ENCODE measurements at places on chromosomes 16 and 17.

DNA sequence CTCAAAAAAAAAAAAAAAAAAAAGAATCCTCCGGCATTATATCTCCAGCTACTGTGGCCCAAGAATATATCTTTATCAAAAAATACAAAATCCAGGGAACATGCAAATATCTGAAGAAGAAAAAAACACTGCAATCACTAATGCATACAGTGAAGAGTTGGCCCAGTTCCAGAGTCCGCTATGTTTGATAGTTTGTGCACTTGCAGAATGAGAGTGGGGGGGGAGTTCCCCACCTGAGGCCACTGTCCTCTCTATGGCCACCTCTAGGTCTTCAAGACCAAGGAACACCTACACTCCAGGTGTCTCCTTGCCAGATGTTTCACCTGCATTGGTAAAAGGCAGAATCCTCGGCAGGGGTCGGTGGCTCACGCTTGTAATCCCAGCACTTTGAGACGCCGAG lies 4.0 kb downstream of the ZNF785 start:
- no peak for DNase-seq

DNA sequence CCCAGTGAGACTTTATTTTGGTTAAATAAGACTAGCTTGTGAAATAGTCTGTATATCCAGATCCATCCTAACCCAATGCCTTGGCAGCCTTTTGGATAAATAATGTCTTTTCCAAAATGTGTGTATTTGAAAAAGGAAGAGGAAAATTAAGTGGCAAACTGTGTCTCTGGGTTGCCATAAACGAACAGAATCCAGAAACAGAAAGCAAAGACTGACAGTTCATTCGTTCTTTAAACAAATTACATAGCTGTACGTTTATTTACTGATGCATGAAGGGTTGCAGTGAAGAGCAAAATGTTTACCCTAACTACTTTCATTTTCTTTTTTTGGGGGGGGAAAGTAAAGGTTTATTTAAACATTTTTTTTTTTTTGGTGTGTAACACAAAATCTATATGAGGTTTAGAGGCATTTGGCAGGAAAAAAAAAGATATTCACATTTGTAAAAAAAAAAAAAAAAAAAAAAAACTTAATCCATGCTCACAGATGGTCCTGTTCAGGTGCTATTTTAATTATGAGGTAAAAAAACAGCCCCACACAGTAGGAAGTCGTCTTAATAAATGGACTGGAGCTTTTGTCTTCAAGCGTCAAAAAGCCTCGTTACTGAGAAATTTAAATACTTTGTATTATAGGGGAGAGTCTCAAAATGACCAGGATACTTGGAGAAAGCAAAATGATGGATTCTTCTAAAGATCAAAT lies 245.9 kb downstream of the FTO start:
- no peak for DNase-seq

DNA sequence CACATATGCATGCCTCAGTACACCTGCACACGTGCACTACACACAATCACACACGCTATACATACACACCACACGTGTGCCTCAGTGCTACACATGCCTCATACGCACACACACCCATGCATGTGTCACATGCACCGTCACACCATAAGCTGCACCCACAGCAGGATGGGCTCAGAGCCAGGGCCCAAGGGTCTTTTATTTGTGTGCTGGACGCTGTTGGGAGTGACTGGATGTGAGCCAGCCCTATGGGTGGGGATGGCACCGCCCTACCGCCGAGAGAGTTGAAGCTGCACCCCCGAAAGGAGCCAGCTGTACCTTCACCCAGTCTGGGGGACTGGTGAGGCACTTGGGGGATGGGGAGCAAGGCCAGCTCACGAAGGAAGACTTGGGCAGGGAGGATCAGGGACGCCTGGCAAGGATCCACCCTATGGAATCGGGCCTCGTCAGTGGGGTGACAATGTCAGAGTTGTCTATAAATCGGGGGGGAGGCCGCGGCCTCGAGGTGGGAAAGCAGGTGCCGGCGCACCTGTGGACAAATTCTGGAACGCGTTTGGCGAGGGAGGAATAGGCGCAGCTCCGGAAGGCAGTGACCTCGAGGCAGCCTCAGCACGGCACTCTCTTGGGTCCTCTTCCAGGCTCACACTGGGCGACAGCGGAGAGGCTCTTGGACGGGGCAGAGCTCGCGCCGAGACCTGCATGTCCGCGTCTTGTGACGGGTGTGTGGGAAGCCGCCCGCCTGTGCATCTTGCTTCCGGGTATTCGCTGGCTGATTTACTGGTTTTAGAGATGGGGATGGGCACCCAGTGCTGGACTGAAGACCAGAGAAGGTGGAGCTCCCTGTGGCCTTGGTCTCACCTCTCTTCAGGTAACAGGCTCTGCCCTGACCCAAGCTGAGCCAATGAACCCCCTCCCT lies 7.3 kb downstream of the RGS11 start:
- DNase-seq = no peak

DNA sequence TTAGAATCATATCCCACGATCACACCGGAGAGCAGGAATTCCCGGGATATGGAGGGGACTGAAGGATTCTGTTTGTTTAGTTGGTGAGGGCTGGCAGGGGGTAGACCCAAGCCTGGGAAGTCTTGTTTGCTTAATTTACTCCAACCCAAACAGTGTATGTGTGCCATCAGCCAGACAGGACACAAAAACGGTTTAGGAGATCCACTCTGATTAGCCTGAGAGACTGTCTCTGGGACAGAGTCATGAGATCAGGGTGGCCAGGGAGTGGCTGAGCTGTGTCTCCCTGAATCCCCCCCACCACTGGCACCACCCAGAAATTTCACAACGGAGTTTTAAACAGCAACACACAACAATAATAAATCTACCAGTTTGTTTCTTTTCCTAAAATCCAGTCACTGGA lies 127.0 kb downstream of the RBFOX3 start:
- no peak for DNase-seq

- no peak for DNase-seq
Observed at GRCh38 chr16:11049396-11050059, 105.2 kb downstream of the CLEC16A start.

- no peak for DNase-seq
Observed at GRCh38 chr17:12985431-12986293, 32.2 kb downstream of the ELAC2 start.

GRCh38 chr17:7292729-7293128 lies 1.7 kb downstream of the YBX2 start:
- DNase-seq = no peak

DNA sequence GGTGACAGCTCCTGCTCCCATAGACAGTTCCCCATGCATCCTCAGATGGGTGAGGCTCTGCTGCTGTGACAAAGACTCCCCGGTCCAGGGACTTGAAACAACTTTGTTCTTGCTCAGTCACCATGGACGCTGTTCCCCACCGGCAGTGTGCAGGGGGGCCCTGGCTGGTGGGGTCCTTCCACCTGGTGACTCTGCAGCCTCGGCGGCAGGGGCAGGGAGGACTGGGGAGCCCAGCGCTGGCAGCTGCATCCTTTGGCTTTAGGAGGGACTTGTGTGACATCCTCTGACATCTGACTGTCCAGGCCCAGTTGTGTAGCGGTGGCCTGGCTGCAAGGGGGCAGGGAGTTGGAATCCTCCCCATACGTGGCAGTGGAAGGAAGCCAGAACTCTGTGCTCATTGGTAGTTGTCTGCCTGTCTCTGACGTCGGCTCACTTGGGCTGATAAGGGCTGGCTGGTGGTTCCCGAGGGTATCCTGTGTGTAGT lies 107.3 kb downstream of the CMIP start:
- DNase-seq = no peak
